WTC11 (cell line): ENCODE measurements at places on chromosomes 3 and 15.

DNA sequence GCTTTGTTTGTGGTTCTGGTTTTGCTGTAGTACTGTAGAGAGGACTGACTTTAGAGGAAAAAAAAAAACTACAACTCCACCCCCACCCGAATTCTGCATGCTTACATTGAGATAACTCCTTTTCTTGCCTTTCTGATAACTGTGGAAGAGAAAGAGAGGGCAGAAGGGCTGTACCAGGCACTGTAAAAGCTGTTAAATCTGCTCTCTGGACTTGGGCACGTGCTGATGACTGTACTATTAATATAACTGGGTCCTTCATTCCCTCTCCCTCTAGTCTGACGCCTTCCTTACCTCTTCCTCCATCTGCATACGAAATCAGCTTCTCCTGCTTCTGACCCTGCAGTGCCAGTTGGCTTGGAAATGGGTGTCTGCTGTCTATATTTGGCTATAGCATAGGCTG is 15.0 kb downstream of the MAPKBP1 start:
- DNase-seq = no peak

GRCh38 chr3:42728056-42728455 is 25.5 kb upstream of the HHATL start:
- DNase-seq = no peak

- peak; percentile 89 for DNase-seq
Observed at GRCh38 chr15:65414841-65415621, 7.7 kb downstream of the IGDCC4 start.

DNA sequence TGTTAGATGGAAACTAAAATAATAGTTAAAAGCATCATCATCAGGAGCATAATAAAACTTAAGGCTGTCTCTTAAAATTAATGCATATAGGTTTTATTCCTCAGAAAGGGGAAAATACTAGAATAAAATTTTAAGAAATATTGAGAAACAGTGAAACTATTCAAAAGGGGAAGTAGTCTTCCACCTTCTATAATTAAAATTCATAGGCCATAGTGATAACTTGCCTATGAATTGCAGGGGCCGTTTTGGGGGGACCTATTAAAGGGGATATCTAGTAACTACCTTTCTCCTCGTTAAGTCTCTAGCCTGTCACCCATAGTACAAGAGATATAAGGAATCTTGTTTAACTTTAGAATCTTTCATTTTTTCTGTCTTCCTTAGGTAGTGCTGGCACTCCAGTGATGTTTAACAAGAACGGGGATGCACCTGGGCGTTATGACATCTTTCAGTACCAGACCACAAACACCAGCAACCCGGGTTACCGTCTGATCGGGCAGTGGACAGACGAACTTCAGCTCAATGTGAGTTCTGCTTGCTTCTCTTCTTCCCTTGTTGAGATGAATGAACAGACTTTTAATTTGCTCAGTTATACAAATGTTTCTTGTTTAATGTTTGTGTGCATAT is 600.4 kb downstream of the GRM7 start:
- DNase-seq = no peak

DNA sequence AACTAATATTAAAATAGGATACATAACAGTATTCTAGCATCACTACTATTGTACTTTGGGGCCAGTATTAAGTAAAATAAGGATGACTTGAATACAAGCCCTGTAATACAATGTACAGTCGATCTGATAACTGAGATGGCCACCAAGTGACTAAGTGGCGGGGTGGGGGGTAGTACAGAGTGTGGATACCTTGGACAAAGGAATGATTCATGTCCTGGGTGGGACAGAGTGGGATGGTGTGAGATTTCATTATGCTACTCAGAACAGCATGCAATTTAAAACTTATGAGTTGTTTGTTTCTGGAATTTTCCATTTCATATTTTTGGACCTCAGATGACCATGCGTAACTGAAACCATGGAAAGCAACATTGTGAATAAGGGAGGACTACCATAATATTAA is 46.0 kb downstream of the SLC7A14 start:
- DNase-seq = no peak

- no peak for DNase-seq
Observed at GRCh38 chr15:39629371-39629770, 48.5 kb downstream of the THBS1 start.

DNA sequence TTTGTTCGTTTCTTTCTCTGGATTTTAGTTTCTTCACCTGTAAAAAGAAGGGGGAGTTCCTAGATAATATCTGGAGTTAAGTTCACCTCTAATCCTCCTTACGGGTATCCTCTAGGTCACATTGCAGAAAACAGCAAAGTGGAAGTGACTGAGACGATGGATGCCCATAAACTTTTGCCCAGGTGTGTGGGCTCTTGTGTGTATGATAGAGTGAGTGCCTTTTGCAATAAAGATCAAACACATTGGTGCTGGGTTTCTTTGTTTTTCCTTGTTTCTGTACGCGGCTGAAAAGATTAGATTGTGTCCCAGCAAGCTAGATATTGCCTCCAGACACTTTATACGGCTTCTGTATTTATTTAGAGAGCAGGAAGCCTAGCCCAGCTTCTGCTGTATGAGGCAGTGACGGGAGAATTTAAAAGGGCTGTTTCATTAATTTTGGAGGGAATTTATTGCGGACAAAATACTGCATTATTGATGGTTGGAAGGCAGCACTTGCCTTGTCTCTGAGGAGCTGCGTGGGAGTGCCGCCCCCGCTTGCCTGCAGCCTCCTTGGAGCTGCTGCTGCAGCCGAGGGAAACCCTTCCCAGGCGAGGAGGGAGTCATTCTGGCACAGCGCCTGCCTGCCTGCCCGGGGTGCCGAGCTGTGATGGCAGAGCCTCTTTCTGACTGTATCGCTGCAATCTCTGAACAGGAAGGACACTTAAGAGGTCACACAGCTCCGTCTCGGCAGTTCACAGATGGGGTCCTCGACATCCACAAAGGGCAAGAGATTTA is 38.5 kb downstream of the PYDC2 start:
- peak; percentile 13 for DNase-seq

DNA sequence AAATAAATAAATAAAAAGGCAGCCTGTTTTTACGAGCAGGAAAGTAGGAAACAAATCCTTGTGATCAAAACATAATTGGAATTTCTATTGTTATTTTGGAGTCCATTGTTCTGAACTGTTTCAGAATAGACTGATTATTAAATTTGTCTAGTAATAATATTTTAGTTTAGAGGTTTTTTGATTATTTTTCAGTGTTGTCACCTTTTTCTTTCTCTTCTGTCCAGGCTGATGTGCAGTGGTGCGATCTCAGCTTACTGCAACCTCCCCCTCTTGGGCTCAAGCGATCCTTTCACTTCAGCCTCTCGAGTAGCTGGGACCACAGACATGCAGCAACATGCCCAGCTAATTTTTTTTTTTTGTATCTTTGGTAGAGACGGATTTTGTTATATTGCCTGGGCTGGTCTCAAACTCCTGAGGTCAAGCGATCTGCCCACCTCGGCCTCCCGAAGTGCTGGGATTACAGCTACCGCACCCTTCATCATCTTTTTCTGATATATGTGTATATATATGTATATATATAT is 38.0 kb downstream of the KAT2B start:
- DNase-seq = no peak

DNA sequence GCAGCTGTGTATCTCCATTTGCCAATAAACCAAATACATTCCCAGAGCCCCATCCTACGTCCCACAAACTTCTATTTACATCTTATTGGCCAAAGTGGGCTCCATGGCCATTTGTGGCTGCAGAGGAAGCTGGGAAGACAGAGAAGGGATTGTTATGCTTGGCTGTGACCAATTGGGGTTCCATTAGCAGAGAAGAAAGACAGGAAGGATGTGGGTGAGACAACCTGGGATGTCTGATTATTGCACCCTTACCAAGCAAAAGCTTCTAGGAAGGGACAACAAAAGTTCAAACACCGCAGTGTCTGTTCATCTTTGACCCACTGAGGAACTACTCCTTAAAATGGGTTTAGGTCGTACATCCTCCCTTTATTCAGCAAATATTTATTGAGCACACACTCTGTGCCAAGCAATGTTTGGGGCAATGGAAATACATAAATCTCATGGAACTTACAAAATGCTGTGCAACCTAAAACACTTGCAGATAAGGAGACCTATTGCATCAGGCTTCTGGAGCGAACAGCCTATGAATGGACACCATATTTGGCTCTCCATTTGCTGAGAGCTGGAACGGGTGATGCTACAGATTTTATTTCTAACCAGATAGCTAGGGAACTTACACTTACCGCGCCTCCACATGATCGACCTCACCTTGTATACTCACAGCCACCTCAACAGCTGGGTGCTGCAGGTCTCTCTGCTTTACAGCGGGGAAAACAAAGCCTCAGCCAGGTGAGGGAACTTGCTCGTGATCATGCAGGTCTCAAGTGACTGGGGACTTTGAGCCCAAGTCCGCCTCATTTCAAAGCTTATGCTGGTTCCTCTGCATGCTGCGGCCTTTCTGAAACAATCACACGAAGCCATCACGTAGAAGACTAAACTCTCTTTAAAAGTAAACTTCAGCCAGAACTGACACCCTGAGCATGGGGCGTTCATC is 21.4 kb upstream of the NR2E3 start:
- no peak for DNase-seq

DNA sequence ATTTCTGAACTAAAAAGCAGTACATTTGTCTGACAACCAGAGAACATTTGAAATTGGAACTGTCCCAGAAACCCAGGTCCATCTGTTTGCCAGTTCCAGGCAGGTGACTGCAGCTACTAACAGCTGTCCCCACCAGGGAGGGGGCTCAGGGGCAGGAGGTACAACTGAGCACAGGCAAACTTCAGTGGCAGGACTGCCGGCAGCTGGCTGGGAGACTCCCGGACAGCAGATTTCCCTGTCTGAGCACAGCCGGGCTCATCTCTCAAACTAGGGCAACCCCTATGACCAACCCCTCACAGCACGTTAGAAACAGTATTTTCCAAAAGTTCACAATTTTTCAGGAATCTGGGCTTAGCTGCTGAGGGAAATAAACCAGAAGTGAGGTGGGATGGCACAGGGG is 88.8 kb downstream of the MEGF11 start:
- no peak for DNase-seq

- DNase-seq = no peak
Observed at GRCh38 chr3:6542795-6543194, 318.1 kb upstream of the GRM7 start.

DNA sequence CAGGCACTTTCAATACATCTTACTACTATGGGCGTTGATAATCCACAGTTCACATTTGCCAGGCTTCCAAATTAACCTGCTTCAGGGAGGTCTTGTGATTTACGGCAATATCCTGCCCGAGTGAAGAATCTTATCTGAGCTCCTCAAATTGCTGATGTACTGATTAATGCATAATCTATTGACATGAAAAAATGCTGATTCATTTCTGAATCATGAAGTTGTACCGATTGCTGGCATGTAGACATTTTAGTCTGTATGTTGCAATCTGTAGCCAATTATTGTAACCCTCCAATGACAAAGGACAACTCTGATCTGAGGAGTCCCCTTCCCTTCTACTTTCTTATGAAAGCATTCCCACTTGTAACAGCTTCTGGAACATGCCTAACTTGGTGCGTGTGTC is 97.2 kb downstream of the SEC22A start:
- no peak for DNase-seq

- DNase-seq = peak; percentile 42
Observed at GRCh38 chr3:65878831-65879230, 159.9 kb downstream of the MAGI1 start.

- no peak for DNase-seq
Observed at GRCh38 chr3:24506966-24507775, 12.5 kb upstream of the THRB start.

DNA sequence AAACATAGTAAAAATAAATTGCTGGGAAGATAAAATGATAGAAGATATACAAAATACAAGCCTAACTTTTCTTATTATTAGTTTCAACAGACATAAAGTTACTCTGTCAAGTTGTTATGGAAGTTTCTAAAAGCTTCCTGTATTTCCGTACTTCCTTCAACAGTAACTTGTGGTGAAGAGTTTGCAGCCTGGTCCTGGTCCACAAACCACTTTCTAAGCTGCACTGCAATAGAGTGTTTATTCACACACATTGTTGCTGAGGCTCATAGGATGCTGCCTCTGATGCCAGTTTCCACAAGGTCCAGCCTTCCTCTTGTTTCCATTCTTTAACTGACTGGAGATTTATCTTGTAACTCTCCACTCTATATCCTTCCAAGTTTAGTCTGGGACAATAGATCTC is 39.4 kb upstream of the KY start:
- no peak for DNase-seq

DNA sequence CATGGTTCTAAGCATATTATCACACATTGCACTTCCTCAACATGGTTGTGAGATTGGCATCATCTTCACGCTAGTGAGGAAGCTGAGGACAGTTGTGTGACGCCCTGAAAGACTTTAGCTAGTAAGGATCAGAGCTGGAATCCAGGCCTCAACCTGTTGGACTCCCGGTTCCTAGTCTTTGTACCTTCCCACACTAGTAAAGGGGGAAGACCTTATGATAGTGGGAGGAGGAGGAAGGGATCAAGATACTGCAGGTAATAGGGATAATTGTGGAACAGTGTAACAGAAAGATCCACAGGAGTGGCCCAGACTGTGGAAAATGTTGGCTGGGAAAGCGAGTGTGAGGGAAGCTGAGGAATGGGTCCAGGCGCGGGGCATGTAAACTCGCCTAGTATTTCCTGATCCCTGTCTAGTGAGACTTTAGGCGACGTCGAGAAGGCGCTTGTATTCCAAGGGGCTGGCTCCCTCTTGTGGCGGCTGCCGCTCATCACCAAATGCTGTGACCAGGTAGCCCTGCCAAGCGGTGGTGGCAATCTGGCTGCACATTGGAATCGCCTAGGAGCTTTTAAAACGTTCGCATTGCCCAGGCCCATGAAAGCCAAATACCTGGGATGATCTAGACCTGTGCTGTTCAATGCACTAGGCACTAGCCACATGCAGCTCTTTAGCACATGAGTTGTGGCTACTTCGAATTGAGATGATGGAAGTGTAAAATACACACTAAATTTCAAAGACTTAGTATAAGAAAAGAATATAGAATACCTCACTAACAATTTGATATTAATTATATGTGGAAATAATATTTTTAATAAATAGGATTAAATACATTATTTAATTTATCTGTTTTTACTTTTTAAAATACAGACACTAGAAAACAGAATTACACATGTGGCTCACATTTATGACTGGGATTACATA is 38.8 kb upstream of the CLDN18 start:
- DNase-seq = peak; percentile 92

DNA sequence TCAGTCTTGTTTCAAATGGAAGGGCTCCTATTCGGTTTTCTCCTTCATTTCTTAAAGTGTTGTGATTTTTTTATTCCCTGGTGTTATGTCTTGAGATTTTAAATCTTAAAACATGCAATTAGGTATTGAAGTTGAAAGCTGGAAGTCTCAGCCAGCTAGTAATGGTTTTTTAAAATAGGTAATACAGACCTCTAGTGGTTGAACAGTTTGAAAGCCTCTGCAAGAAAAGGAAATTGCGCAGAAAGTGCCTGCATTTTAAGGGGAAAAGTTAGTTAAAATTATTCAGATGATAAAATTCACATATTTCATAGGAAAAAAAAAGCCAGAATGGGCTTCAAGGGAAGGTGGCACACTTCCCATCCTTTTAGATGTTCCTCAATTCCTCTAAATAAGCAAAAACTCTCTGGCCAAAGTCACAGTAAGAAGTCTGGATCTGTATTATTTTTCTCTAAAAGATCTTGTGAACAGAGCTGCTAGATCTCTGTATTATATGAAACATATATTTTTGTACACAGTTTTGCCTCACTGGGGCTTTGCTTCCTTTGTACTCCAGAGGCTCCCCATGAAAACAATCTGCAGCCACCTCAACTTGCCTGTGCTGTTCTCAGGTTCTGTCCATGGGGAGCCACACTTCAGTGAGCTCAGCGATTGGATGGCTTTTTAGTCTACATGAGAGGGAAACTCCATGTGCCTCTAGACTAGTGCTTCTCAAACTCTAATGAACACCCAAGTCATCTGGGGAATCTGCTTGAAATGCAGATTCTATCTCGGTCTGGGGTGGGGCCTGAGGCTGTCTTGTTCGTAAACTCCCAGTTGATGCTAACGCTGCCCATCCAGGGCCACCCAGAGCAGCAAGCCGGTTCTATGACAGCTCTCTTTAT is 21.5 kb downstream of the AGTR1 start:
- peak; percentile 16 for DNase-seq
